LHCN-M2 (cell line): ENCODE measurements at places on chromosomes 3 and 15. TPM values are rescaled to one million over a fixed set of nuclear protein-coding genes. Genes with fewer than 3 reads are reported as not detected.

DNA sequence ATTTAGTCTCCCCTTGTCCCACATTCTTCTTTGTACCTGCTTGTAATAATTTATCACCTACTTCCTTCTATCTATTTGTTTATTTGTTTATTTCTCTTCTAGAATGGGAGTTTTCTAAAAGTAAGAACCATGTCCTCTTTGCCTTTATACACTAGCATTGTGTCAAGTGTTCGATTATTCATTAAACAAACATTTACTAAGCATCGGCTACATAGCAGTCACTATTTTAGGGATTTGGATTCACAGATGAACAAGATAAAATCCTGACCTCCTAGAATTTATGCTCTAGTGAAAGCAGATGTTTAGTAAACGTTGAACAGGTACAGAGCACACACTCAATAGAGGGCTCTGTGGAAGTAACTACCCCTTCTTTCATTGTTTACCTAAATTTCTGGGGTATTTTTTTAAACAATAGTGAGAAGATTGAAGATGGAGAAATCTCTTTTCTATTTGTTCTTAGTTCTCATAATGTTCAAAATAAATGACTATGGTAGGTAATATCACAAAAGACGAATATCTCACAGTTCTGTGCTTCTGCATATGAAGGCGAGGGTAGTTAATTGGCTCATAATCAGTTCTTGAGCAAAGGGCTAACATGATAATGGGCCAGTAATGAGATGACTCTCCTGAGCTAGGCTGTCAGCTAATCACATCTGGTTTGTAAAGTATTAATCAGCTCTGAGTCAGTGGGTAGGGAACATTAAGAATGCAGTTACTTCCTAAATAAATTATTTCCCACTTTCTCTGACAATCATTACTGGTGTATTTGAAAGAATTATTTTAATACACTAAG, 111.9 kb downstream of the SLC9A9 start:
- DNase-seq = peak; percentile 43

GRCh38 chr3:143480344-143480743, 360.8 kb downstream of the CHST2 start:
- DNase-seq = peak; percentile 96

- no peak for DNase-seq
Measured at GRCh38 chr3:170423001-170423615, 4.4 kb downstream of the CLDN11 start.

DNA sequence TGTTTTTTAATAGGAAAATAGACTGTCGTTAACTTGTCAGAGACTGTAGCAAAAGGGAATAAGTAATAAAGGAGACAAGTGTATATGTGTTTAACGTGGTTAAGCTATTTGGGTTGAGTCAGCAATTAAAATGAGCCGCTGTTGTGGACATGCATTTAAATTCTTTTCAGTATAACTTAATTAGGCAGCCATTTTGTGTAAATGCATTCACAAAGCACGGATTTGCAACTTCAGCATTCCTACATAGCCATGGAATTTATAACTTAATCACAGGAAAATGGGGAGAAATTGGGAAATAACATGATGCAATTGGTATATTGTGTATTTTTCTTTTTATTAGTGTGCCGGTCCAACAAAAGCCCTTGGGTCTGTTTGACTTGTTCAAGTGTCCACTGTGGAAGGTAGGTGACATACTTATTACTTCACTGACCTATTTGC, 27.9 kb downstream of the USP3 start:
- DNase-seq = no peak

DNA sequence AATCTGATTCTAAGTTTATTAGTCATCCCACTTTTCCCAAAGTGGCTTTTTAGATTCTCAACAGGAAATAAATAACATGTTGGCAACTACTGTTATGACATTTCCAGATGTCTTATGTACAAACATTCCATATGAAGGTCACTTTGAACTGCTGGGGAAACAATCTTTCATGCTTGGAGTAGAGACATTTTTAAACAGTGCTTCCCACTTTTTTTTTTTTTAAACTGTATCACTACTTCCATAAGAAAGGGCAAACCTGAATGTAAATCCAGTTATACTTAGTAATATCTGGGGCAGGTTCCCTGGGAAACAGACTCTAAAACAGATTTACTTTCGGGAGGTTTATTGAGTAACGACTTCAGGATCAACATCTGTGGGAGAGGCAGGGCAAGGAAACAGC, 473.8 kb downstream of the TAFA4 start:
- DNase-seq = no peak

DNA sequence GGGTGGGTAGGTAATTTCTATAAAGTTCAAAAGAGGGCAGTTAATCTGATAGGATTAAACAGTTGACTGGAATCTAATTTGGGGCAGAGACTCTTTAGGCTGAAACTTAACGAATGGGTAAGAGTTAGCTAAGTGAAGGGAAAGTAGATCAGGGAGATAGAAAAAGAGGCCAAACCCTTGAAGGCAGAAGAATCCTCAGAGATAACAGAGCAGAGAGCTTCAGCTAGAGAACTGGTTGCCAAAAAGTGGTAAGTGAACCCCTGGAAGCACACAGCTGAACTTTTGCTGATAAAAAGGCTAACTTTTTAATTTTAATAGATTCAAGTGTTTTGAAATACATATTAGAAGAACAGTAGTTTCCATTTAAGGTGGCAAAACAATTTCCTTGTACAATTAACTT, 99.2 kb downstream of the FHIT start:
- no peak for DNase-seq

- peak; percentile 66 for DNase-seq
Measured at GRCh38 chr15:48936666-48937065, 27.1 kb downstream of the SHC4 start.

The SAMD7 gene
- not detected in 2 replicates for total RNA-seq

The C3orf52 gene
- 6.2 and 6.7 TPM in 2 replicates for total RNA-seq

- DNase-seq = no peak
Measured at GRCh38 chr3:151733613-151734012, at the start of gene AADACL2. Gene AADACL2, plus strand, starts transcription at chr3:151733927. Its CDS starts 109 bp downstream, at chr3:151734036.

The RBP2 gene
- not detected in 2 replicates for total RNA-seq

The PPP1R14D gene
- total RNA-seq = not detected in 2 replicates

- no peak for DNase-seq
Measured at GRCh38 chr3:65112751-65113300, 425.0 kb upstream of the ADAMTS9 start.

The LRRC31 gene
- not detected in 2 replicates for total RNA-seq
